ENCODE measurements at places on chromosomes 4 and X.
A peak's percentile ranks its signal among the peaks of the same experiment; 100 is the strongest.

- DNase-seq, result no peak
These were observed 326.9 kb upstream of the SLIT2 start for GRCh38 chr4:19924761-19925160.

GRCh38 chr4:80035336-80035735 lies 37.7 kb downstream of the ANTXR2 start:
- no peak for DNase-seq

DNA sequence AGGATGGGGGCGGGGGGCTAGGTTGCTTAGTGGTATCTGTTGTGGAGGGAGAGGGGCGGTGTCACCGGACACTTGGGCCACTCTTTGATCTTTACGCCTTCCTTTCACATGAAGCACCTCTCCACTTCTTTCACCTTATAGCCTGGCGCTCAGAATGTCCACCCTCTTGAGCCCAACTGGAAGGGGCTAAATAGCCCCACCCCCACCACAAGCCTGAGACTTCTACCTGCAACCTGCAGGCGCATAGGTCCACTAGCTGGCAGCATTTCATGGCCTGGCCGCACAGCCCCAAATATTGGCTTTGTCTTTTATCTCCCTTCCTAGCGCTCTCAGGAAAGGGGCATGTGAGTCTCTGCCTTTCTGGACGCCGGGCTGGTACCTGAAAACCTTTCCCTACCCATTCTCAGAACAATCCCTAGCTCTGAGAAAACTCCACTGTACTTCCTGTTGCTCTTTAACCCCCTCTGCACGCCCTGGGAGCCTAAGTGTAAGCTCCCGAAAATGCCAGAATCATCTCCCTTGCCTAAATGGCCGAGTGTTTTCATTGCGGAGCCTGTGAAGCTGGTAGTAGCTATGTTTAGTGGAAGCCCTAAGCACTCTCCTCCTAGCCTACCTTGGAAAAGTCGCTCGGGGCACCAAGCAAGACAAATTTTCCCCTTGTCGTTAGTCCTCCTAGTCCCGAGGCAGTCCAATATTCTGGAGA lies 1.2 kb upstream of the TRPC5 start:
- DNase-seq, result no peak

DNA sequence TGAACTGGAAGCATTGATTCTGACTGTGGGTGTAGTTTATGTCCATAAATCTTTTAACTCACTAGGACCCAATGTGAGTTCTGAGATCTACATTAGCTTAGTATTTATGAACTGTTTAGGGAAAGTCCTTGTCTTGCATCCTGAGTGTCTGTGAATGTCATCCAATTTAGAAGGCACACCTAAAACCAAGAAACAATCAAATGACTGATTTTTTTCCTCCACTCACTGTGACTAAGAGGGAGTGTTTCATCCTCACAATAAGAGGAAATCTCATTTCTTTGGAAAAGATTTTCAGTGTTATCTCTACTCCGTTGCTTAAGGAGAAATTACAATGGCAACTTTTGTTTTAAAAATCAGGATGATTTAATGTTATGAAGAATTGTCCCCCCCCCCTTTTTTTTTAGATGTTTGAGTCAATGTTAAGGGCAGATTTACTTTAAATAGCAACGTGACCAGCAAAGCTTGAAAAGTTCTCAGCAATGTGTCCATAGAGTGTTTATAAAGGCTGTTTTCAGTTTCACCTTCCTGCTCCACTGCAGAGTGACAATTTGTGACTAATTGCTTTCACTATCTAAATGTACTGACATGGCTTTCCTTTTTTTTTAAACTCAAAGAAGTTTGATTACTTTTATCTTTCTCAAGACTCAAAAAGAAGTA lies 173.0 kb downstream of the SPCS3 start:
- DNase-seq, result no peak

DNA sequence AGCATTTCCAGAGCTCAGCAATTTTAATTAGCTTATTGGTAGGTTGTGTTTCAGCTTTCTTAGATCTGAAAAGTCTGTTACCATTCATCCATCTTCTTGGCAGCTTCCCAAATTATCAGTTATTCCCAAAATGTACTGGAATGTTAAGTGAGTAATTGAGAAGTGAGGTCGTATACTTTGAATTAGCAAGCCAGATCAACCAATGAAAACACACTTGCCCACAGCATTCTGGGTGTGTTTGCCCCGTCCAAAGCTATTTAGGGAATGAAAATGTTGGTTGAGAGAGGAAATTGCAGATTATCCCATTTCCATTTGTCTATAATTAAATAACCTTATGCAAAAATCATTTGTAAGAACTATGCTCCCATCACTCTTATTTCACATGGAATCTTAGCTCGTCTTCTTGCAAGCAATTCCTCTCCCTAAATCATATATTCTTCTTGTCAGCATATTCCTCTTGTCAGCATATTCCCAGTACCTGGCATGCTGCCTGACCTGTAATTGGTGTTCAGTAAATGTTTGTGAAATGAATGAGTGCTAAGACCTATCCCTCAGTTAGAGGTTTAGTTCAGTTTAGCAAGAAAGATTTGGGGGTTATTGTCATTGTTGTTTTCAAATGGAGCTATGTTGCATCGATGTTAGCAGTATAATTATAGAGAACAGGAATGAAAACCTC lies 23.3 kb upstream of the ANTXR2 start:
- no peak for DNase-seq

DNA sequence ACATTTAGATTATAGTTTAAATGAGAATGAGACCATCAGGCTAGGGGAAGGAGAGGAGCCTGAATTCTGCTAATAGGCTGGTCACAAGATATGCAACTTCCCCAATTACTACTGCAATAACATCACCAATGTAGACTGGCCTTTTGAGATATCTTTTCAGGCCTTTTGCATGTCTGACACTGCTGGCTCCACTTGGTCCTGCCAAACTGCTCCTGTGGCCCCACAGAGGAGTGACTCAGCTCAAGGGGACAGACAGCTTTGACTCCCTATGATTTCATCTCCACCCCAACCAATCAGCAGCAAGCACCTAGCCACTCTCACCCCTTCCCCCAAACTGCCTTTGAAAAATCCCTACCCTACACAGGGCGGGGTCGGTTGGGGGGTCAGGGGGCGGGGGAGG lies 22.8 kb downstream of the GPRIN3 start:
- DNase-seq, result no peak

GRCh38 chrX:7088968-7089615 lies 58.4 kb upstream of the STS start:
- DNase-seq, result peak; percentile 53

- no peak for DNase-seq
These were observed 283.2 kb downstream of the DCHS2 start for GRCh38 chr4:154208424-154208823.

DNA sequence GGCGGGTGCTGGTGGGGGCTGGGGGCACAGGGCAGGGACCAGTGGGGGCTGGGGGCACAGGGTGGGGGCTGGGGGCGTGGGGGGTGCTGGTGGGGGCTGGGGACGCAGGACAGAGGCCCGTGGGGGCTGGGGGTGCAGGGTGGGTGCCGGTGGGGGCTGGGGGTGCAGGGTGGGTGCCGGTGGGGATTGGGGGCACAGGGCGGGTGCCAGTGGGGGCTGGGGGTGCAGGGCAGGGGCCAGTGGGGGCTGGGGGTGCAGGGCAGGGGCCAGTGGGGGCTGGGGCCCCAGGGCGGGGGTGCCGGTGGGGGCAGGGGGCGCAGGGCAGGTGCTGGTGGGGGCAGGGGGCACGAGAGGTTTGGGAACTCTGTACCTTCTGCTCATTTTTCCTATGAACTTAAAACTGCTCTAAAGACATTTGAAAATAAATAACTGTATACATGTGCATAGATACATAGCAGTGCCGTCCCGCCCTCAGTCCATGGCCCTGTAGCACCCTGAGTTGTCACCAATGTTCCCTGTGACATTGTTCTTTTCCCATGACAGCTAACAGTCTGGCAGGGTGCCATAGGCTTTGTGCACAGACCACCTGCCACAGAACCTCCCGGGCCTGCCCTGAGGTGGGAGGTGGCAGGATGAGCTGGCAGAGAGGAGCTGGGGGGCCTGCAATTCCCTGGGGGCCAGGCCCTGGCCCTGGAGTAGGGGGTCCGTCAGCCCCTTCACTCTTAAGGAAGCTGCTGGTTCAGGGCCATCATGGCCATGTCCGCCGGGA lies 35.6 kb upstream of the ADRA2C start:
- DNase-seq, result no peak

GRCh38 chr4:147958057-147958456 lies 226.2 kb downstream of the ARHGAP10 start:
- DNase-seq, result no peak

- DNase-seq, result no peak
These were observed 205.4 kb downstream of the SHROOM3 start for GRCh38 chr4:76640353-76640910.

- DNase-seq, result no peak
These were observed 203.1 kb downstream of the LARP7 start for GRCh38 chr4:112840061-112840460.

GRCh38 chrX:13418126-13419097 lies 98.6 kb upstream of the ATXN3L start:
- DNase-seq, result no peak

DNA sequence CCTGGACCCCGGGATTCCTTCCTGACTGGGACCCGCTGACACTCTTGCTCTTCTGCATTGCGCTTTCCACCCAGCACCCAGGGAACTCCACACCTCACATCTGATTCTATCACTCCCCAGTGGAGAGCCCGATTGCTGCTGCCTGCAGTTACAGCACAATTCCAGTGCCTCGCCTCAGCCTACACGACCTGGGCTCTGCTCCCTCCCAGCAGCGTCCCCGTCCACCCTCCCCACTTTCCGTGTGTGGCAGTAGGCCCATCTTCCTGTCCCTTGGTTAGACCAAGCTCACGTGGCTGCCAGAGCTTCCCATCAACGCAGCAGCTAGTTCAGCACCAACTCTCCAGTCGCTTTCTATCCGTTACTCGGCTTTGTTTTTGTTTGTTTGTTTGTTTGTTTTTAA lies 66.6 kb upstream of the SORBS2 start:
- no peak for DNase-seq

- no peak for DNase-seq
These were observed 1.1 kb downstream of the MOB1B start for GRCh38 chr4:70903291-70903603.

GRCh38 chr4:14726877-14727361 lies 275.4 kb upstream of the CPEB2 start:
- no peak for DNase-seq

DNA sequence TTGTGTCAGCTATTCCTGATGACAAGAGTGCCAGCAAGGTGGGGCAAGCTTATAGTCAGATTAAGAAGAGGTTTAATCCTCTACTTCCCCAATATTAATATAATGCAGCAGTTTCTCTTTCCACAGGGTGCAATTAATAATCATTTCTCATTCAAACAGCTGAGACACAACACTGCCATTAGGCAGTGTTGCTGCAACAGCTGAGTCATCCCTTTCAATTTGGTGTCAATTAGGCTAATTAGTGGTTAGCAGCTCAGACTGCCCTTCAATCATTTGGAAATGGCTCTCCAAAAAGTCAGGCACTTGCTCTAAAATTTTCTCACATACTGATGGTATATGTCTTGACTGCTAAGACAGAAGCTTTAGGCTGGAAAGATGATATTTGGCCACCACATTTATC lies 265.7 kb upstream of the FAM241A start:
- no peak for DNase-seq

GRCh38 chrX:116185163-116185562 lies 14.6 kb downstream of the AGTR2 start:
- DNase-seq, result no peak

- DNase-seq, result no peak
These were observed 99.2 kb upstream of the DDIT4L start for GRCh38 chr4:100289530-100289888.

DNA sequence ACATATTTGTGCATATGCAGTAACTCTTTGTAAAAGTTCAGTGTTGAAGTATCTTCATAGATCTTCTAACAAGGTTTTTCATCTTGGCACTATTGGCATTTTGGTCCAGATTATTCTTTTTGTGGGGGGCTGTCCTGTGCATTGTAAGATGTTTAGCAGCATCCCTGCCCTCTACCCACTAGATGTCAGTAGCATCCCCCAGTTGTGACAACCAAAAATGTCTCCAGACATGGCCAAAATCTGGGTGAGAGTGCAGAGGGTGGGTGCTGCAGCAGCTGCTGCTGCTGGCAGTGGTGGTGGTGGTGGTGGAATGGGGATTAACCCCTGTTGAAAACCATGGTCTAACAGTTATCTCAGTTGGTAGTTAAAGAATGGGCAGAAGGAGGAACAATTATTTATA lies 370.0 kb downstream of the GPAT3 start:
- DNase-seq, result no peak

DNA sequence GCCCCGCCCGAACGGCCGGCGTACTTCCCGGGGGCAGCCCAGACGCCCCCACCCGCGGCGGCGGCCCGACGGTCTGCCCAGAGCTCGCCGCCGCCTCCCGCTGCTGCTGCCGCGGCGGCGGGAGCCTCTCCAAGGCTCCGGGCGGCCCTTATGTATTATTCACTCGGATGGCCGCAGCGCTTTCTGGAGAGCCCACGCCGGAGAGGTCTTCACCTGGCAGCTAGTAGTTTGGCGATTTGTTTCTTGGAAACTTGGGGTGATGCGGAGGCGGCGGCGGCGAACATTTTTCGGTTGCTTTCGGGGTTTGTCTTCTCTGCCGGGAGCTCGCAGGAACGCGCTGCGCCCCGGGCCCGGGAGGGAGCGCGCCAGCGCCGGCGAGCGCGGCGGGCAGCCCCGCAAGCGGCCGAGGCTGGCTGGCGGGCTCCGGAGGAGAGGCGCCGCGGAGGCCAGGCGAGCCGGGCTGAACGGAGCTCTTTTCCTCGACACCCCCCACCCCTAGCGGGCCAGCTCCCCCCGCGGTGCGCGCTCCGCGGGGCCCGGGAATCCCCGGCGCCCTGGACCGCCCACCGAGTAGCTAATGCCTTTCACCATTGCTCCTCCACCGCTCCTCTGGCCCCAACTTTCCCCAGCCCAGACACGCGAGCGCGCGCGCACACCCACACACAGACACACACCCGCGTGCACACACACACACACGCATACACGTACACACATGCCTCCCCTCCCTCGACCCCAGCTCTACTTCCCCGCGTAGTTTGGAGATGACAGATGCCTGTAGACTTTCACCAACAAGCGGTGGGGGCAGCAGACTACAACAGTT lies 113.5 kb downstream of the DHX15 start:
- DNase-seq, result no peak

- no peak for DNase-seq
These were observed 20.8 kb downstream of the SPON2 start for GRCh38 chr4:1151541-1151940.

DNA sequence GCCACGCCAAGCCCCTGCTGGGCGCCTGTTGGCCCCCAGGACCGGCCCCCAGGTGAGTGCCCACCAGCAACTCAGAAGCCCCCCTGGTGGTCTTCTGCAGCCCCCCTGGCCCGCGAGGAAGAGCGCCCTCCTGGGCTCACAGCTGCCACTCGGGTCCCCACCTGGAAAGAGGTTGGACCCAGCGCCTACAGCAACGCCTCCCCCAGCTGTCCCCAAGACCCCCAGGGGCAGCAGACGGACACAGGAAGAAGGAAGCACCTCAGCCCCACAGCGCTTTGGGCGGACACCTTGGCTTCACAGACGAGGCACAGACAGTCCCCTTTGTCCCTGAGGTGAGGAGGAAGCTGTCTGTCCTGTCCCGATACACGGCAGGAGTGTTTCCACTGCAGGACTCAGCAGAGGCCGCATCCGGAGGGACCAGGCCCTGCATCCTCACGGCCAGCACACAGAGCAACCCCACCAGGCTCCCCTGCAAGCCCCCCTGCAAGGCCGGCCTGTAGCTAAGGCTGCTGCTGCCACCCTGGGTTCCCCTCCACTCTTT lies 115.6 kb upstream of the NKX1-1 start:
- DNase-seq, result no peak

Measured in stimulated activated CD4-positive, alpha-beta T cell treated with anti-CD3 and anti-CD28 coated beads, Interleukin-1b, Interleukin-23, amount 100 ng/mL, for 4 hours (primary cell).